GM10248 (cell line): ENCODE measurements at places on chromosomes 12 and 14.

DNA sequence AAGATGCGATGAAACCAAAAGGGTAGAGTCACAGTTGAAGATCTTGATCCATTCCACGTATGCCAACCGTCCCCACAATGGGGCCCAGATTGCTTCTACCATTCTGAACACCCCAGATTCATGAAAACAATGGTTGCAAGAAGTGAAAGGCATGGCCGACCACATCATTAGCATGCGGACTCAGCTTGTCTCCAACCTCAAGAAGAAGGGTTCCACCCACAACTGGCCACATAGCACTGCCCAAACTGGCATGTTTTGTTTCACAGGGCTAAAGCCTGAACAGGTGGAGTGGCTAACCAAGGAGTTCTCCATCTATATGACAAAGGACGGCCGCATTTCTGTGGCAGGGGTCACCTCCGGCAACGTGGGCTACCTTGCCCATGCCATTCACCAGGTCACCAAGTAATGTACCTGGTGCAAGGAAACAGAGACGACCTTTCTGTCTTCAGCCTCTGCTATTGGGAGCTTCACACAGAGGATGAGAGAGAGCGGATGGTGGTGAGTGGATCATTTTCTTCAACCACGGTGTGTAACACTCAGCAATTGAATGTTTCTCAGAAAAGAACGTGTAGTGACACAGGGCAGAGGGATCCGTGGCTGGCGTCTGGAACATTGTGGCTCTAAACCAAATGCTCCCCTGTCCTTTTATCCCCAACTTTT, 26.8 kb upstream of the CLEC2D start:
- DNase-seq, result no peak

DNA sequence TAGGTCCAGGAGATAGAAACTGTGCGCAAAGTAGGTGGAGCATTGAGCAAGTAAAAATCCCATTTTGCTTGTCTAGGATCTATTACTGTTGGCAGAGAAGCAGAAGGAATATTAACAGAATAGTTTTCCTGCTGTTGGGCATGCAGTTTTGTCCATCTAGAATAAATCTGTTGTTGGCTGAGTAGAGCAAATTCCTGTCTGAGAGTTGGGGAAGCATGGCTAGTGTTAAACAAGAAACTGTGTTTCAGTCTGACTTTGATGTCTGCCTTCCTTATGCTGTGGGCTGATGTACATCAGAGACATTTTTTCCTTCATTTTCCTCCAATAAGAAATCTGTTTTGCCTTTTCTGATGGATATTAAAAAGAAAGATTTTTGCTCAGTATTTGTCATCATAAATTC, 98.2 kb downstream of the RAD52 start:
- DNase-seq, result no peak

GRCh38 chr14:80906946-80907345, 34.6 kb downstream of the CEP128 start:
- DNase-seq, result no peak

DNA sequence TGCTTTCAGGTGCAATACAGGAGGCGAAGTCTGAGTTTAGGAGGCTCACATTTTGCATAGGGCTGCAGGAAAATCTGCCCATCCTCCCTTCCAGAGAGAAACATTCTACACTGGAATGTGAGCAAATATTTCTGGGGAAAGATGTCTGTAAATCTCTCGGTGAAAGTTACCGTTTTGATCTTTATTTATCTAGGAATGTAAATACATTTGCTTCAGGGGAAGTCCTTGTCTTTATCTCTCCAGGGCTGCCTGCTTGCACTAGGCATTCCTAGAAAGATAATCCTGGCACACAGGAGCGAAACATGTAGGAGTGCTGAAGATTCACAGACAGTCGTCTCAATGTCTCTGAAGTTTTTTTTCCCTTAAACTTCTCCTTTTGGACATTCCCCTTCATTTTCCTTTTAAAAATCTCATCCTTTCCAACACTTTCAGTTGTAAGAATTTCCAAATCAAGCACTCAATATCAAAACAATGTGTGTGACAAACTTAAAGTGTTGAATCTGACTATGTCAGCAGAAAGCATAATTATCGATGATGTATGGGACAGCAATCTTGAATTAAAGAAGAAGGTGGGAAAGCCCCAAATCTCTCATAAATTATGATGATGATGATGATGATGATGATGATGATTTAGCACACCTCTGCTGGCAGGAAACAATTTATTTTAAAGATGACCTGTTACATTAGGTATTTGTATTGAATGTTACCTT, 113.4 kb upstream of the RESF1 start:
- DNase-seq, result no peak

DNA sequence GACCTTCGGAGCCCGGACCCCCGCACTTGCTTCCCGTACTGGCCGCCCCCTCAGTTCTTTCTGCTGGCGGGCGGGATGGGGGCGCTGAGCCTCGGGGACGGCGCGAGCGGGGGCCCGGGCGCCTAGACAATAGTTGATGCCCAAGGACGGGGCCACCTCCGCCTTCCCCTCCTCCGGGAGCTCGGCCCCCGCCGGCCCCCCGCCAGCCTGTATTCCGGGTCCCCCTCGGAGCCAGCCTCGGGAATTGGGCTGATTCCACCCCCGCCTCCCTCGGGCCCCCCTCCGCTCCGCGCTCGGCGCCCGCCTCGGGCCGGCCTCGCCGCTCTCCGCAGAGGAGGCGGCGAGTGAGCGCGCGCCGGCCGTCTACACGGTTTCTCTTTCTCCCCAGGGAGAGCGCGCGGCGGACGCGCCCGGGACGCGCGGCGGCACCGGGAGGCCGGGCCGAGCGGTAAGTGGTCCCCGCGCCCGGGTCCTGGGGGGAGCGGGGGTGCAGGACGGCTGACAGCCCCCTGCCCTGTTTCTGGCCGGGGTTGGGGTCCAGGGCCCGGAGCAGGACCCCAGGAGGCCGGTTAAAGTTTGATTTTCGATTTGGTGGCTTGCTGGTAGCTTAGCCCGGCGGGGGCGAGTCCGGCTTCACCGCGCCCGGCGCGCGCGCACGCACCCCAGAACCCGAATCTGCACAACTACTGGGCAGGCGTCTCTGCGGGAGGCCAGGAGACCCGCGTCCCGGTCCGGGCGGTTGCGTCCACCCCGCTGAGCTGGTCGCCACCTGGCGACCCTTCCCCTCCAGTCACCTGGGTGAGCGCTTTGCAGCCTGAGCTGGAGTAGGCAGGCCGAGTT, 413.7 kb downstream of the PCNX1 start:
- peak; percentile 68 for DNase-seq

- no peak for DNase-seq
Observed at GRCh38 chr12:12209043-12209442, 57.8 kb downstream of the LRP6 start.

DNA sequence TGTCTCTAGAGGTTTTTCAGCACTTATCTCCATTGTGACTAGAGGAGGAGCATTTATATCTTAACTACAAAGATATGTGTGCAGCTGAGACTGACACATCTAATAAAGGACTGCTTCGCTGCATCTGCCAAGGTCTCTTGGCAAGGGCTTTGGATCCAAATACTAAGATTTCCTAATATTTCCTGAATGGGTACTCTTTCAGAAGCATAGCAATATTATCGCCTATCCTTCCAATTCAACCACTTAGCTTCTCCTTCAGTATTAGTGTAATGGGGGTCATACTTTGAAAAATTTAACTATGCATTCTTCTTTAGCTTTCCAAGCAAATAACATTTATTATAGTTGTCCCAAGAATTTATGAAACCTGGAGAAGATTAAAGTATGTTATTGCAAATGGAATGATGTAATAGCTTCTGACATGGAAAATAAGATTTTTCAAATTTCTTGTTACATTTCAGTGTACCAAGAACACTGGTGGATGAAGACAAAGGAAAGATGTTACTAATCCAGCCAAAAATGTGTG, 243.0 kb upstream of the PDE3A start:
- DNase-seq, result no peak

- DNase-seq, result peak; percentile 30
Observed at GRCh38 chr12:87848248-87848868, 180.8 kb downstream of the C12orf50 start.

- DNase-seq, result no peak
Observed at GRCh38 chr14:79134361-79134760, 964.2 kb downstream of the NRXN3 start.

GRCh38 chr14:45679853-45680252, 426.9 kb upstream of the MIS18BP1 start:
- no peak for DNase-seq

DNA sequence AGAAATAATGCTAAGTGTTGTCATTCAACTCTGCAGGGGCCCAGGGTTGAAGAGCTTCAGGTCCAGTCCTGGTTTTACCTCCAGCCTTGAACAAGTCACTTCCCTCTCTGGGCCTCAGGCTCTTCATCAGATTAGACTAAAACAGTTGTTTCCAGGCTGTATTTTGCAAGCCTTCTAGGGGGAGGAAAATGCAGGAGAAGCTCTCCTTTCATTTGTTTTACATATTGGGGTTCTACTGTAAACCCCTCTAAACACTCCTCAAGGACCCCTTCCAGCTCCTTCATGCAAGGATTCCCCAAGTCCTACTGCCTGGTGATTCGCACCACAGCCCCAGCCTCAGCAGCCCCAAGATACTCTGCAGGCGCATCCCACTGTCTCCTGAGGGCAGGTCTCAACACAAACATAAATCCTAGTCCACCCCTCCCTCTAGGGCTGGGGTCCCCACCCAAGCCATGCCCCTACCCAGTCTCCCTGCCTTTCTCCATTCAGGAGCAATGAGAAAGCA, 2.7 kb downstream of the SDR9C7 start:
- no peak for DNase-seq

- no peak for DNase-seq
Observed at GRCh38 chr14:64838656-64839055, 41.1 kb downstream of the SPTB start.

- no peak for DNase-seq
Observed at GRCh38 chr14:37988472-37988871, 219.2 kb upstream of the SSTR1 start.

DNA sequence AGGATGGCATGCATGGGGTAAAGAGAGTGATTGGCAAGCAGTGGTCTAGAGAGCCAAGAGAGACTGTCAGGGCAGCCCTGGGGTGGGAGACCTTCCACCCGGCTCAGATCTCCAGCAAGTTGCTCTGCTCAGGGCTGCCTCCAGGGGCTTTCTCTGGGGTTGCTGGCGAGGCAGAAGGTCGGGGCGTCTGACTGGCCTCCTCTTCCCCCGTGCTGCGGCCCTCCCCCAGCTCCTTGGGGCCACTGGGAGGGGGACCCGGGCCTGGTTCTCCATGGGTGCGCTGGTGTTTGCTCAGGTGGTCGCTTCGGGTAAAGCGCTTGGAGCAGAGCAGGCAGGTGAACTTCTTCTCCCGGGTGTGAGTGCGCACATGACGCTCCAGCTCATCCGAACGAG, 6.6 kb upstream of the AAAS start:
- DNase-seq, result no peak

GRCh38 chr12:69999561-69999960, 174.5 kb downstream of the MYRFL start:
- DNase-seq, result no peak

- DNase-seq, result no peak
Observed at GRCh38 chr12:29245246-29245645, 96.2 kb downstream of the FAR2 start.

DNA sequence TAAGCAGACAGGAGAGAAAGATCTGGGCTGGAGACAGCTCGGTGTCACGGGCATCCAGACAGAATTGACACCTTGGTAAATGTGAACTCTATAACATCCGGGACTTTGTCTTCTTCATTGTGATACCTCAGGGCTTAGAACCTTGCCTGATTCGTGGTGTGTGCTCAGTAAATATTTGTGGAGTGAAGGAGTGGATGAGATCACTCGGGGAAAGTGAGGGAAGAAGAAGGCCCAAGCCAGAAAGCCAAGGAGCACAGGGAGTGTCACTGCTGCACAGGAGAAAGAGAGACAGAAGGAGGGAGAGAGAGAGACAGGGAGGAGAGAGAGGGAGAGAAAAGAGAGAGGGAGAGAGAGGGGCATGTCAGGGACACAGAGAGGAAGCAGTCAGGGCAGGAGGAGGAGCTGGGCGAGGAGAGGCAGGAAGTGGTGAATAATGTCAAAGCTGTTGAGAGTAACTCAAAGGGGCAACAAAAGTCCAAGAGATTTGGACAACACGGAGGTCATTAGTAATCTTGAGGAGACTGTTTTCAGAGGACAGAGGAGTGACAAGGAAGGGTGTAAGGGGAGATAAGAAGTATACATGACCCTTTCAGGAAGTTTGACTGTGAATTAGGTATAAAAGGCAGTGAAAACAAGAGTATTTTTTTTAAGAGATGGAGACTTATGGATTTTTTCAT, 141.6 kb upstream of the MAX start:
- no peak for DNase-seq

DNA sequence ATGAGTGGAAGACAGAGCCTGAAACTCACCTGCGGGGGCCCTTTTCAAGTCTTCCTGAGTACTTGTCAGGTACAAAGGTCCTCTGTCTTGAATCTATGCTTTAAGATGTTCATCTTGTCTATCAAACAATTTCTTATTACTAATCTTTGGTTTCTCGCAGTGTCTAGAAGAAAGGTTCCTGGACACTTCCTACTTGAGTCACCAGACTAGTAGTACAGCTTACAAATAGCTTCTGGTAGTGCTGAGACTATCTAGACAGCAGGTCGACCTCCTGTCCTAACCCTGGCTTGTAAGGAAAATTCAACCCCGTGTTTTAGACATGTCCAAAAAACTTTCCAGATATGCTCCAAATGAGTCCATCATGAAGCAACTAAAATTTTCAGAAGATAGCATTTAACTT, 11.2 kb upstream of the ARID2 start:
- no peak for DNase-seq

DNA sequence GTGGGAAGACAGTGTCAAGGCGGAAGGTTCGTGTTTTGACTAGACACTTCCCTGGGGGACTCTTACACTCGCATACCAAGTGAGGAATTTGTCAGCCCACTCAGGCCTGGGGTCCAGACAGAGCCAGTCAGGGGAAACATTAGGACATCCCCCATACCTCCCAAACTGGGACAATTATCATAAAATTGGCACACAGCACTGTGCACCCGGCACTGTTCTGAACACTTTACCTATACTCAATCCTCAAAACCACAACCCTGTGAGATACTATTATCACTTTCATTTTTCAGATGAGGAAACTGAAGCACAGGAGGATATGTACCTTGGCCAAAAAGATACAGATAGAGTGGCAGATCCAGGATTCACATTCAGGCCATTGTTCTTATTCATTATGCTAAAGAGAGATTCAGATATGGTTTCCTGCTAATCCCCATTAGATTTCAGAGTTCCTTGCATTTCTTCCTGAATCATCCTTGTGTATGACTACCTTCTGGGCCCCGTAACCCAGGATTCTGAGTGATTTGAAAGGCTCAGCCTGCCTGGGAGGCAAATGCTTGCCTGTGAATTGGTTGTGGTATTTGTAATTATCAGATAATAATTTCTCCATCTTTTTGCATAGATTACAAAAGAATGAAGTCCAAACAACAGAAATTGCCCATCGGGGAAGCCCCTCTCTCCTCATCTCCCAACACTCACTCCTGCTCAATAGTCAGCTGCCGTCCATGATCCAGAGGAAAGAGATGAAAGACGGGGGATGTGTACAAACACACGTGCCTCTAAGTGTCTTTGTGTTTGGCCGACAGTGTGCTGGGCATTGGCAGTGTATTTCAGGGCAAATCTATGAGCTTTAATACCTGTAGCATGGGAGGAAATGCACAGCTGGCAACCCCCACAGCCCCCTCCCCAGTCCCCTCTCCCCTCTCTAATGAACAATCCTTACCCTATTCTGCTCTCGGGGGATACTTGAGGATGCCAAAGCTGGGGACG, 4.6 kb downstream of the TAC3 start:
- peak; percentile 39 for DNase-seq

- DNase-seq, result no peak
Observed at GRCh38 chr14:24197056-24197450, 1.8 kb upstream of the TM9SF1 start.
